ENCODE measurements at places on chromosomes 5 and 9. TPM values are rescaled to one million over a fixed set of nuclear protein-coding genes. Genes with fewer than 3 reads are reported as not detected.

F2RL1 gene
- 3.1 TPM for total RNA-seq

- no peak for DNase-seq
Observed at GRCh38 chr5:122053181-122054109, 24.6 kb downstream of the LOX start.

- DNase-seq, result no peak
Observed at GRCh38 chr5:95915999-95916686, 45.5 kb downstream of the ELL2 start.

GRCh38 chr9:131669269-131670157 is 70.4 kb downstream of the RAPGEF1 start:
- DNase-seq, result no peak

- DNase-seq, result no peak
Observed at GRCh38 chr9:38727497-38728001, 7.6 kb upstream of the FAM240B start.

DNA sequence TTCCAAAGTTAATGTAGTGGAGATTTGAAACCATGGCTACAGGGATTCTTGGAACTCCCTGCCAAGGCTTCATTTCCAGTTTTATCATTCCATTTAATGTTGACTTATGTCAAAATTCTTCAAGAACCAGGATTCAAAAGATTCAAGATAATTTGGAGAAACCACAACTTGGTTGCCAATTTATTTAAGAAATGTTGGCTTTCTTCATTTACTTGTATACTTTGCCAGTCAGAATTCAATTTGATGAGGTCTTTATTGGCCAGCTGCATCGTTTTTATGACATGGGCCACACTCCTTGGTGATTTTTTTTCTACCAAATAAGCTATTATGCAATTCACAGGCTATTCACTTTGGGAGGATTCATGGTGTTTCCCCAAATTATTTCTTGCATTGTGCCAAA is 53.1 kb upstream of the RASEF start:
- DNase-seq, result no peak
